Colonic mucosa (tissue), 4 donors: ENCODE measurements at places on chromosomes 7 and 10. TPM values are rescaled to one million over a fixed set of nuclear protein-coding genes. Genes with fewer than 3 reads are reported as not detected.
A peak's percentile ranks its signal among the peaks of the same experiment; 100 is the strongest.

FAM13C gene
- 2.5 TPM for total RNA-seq

- H3K4me1 ChIP-seq: no peaks in the 10 kb centered on the region
- no peaks in the 10 kb centered on the region for H3K36me3 ChIP-seq
- H3K27ac ChIP-seq: no peak overlapping the region
- DNase-seq: no peak
Observed at GRCh38 chr7:125412890-125413665, 483.5 kb upstream of the POT1 start.

SPDYE9 gene
- total RNA-seq: not detected

PRSS1 gene
- total RNA-seq: 41.2 TPM

DNA sequence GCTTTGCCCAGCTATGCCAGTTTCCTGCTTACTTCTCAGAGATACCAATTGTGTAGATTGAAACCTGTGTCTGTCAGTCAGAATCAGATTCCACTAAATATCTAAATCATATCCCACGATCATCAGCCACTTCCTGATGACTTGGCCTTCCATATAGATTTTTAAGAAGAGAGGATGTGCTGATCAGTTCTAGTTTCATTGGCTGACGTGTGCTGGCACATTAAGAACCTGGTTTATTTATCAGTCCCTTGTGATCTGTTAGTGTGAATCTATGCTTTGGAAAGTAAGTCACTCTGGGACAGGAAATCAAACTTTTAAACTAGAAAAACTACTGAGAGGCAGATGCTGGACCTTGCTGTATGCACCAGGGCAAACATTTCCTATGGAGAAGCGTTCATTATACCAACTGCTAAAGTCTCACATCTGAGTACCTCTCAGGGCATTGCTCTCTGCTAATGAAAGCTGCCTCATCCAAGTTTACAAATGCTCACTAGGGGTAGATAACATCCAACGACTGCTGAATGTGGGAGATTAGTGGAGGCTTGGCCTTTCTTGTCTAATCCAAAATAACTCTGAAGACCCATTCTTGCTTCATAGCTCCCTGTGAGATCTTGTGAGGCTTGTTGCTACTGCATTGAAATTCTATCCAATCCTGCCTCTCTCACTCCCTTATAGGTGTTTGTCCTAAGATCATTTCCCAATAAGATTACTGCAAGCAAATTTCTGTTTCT lies 109.1 kb downstream of the ARL4A start:
- no peak overlapping the region for H3K27ac ChIP-seq
- no peaks in the 10 kb centered on the region for H3K36me3 ChIP-seq
- no peak overlapping the region for H3K4me3 ChIP-seq

GRCh38 chr7:75892634-75893272 lies 13.9 kb downstream of the RHBDD2 start:
- H3K27me3 ChIP-seq: no peaks in the 10 kb centered on the region
- DNase-seq: no peak
- H3K4me1 ChIP-seq: no peaks in the 10 kb centered on the region
- H3K27ac ChIP-seq: no peak overlapping the region
- no peaks in the 10 kb centered on the region for H3K36me3 ChIP-seq

ZFAND2A gene
- 26.2 TPM for total RNA-seq

POM121L12 gene
- total RNA-seq: not detected

DNA sequence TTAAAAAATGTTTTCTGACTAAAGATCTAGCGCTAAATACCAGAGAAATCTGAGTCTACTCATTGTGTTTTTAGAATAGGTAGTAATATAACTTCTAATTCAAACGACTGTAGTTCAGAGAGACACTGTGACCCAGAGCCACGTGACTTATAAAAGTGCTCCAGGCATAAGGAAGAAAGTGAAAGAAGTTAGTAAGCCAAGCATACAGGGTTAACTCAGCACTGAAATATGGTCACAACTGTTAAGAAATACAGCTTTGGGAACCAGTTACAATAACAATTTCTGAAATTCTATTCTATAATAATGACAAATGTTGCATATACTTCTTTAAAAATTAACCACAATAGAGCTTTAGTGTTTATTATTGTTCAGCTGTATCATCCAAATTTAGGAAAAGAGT lies 119.1 kb downstream of the TFEC start:
- no peaks in the 10 kb centered on the region for H3K27me3 ChIP-seq
- H3K4me3 ChIP-seq: no peak overlapping the region
- no peak for DNase-seq

GOLGA7B gene
- 0.22 TPM for total RNA-seq

CLRN3 gene
- 110 TPM for total RNA-seq

GRCh38 chr10:44851881-44852280 lies 59.3 kb upstream of the TMEM72 start:
- no peaks in the 10 kb centered on the region for H3K36me3 ChIP-seq
- no peaks in the 10 kb centered on the region for H3K27me3 ChIP-seq
- H3K27ac ChIP-seq: no peak overlapping the region
- no peak for DNase-seq
- H3K4me1 ChIP-seq: no peaks in the 10 kb centered on the region
- H3K4me3 ChIP-seq: no peak overlapping the region

DNA sequence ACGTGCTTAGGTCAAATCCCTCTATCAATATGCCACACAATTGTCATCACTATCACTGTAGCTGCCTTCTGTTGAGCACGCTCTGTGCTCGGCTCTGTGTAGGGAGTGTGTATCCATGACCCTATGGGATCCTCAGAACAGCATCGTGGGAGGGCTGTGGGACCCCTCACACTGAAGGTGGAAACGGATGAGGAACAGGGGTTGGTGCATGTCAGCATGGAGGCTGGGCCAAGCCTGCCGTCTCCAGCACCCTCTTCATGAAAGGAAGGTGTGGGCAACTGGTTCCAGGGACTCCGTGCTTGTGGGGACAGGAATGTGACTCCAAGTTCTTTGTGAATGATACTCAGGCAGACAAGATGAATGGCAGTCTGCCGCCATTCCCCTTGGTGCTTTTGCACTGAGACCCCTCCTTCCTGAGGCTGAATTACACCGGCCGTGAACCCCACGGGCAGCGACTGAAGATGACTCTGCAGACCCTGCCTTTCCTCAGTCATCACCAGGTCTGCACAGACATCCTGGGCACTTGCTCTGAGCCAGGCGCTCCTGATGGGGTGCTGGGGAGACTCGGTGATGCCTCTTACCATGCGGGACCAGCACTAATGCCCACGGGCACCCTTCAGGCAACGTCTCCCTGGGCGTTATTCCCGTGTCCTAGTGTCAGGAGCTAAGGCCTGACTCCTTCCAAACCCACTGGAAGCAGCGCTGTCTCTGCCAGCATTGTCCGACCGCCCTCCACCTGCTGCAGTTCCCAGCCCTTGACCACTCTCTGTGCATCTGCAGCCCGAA lies 495.2 kb downstream of the TCERG1L start:
- H3K36me3 ChIP-seq: no peaks in the 10 kb centered on the region
- DNase-seq: no peak
- H3K27ac ChIP-seq: no peak overlapping the region
- H3K27me3 ChIP-seq: no peaks in the 10 kb centered on the region
- no peak overlapping the region for H3K4me3 ChIP-seq

AGAP4 gene
- total RNA-seq: 12.4 TPM

DNA sequence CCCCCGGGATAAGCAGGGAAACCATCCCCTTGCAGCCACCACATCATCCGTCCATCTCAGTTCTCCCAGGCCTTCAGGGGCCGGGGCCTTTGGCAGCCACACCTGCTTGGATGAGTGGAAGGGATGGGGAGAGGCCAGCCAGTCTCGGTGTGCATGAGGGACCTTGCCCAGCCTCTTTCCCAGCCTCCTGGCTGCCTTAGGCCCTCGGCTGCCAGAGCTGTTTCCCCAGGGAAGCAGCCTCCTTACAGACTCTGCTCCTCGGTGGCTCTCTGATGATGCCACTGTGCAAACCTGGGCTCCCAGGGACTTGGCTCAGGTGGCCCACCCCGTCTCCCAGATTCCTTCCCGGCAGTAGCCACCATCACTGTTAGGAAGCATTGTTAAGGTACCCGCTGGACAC lies 14.7 kb downstream of the FGF8 start:
- H3K27ac ChIP-seq: no peak overlapping the region
- DNase-seq: no peak
- H3K4me1 ChIP-seq: no peaks in the 10 kb centered on the region
- H3K36me3 ChIP-seq: no peaks in the 10 kb centered on the region
- H3K4me3 ChIP-seq: no peak overlapping the region

DNA sequence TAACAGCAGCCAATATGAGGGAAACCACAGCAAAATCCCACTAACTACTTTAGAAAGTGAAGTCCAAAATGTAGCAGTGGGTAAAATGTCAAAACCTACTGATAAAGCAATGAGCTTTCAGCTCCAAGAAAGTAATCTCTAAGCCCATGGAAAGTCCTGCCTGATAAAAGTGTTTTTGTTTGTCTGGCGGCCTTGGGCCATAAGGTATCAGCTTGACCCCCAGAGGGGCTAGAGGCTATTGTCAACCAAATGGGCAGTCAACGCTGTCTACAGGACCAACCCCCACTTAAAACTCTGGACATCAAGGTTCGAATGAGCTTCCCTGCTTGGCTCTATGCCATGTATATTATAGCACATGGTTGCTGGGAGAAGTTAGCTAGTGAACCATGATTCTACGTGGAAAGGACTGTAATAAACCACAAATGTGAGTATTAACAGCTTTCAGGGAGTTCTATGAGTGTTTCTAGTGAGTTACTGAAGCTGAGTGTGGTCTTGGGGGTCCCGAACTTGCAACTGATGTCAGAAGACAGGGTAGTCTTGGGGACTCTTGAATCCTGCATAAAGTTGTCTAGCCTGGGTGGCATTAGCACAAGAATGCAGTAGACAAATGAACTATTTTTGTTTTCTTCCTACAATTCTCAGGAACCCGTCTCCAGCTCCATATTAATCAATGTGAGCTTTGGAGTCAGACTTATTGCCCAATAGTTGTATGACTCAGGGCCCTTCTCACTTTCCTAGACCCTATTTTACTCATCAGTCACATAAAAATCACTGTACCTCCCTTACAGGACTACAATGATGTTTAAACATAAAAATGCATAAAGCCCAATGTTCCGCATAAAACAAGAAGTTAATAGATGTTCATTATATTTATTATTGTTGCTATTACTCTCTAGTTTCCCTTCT lies 164.9 kb downstream of the DGKI start:
- H3K4me3 ChIP-seq: no peak overlapping the region
- H3K27ac ChIP-seq: no peak overlapping the region
- no peak for DNase-seq
- H3K27me3 ChIP-seq: no peaks in the 10 kb centered on the region
- H3K36me3 ChIP-seq: no peaks in the 10 kb centered on the region

- H3K27me3 ChIP-seq: no peaks in the 10 kb centered on the region
- no peak for DNase-seq
- H3K4me3 ChIP-seq: no peak overlapping the region
- H3K36me3 ChIP-seq: no peaks in the 10 kb centered on the region
- H3K4me1 ChIP-seq: no peaks in the 10 kb centered on the region
- H3K27ac ChIP-seq: no peak overlapping the region
Observed at GRCh38 chr10:112698133-112698817, 251.3 kb downstream of the VTI1A start.

DNA sequence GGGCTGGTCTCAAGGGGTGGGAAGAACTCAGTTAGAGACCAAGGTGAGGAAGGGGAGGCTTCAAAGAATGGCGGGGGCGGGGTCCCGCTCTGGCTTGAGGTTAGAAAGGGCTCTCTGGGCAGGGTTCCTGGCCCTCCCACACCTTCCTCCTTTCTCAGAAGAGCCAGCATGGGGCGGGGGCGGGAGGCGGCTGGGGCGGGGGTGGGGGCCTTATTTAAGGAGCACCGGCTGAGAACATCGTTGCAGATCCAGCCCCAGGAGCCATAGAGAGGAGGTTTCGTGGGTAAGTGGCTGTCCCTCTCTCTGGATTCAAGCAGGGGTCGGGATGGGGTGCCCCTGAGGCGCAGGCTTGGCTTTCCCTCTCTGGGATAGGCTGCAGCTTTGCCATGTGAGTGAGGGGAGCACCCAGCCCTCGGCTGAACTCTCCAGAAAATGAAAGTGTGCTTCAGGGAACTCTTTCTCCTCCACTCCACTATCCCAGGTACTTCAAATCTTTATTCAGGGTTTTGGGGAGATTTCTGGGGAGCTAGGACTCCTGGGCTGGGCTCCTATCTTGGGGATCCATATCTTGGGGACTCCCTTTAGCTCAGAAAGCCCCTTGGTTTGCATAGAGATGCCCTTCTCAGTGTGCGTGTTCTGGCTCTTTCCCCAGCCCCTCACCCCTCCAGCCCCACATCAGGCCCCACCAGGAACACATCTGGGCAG lies 3.3 kb upstream of the CUEDC2 start:
- peak overlapping the region; percentile 47 for H3K27ac ChIP-seq
- H3K27me3 ChIP-seq: no peaks in the 10 kb centered on the region
- DNase-seq: no peak
- no peaks in the 10 kb centered on the region for H3K36me3 ChIP-seq
- no peak overlapping the region for H3K4me3 ChIP-seq

- H3K4me3 ChIP-seq: no peak overlapping the region
- H3K27ac ChIP-seq: no peak overlapping the region
- H3K27me3 ChIP-seq: no peaks in the 10 kb centered on the region
Observed at GRCh38 chr10:71660313-71660712, 59.3 kb downstream of the C10orf105 start.

DNA sequence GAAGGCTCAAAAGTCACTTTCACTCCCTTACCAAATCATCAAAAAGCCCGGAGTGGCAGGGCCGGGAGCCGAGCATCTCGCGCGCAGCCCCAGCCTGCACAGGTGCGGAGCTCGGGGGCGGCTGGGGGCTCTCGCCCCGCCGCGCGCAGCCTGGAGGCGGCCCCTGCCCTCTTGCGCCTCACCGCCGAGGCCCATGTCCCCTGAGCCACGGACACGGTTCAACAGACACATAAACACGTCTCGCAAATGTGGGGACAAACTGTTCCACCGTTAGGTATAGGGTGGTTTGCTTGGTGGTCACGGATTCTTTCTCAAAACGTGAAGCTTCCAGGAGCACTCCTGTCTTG lies 700 bp downstream of the GSAP start:
- H3K27ac ChIP-seq: peak overlapping the region; percentile 80
- peak overlapping the region; percentile 74 for H3K4me3 ChIP-seq
- H3K27me3 ChIP-seq: no peaks in the 10 kb centered on the region
- peak; percentile 28 for DNase-seq
- no peaks in the 10 kb centered on the region for H3K36me3 ChIP-seq

ADGRA1 gene
- not detected for total RNA-seq

DNA sequence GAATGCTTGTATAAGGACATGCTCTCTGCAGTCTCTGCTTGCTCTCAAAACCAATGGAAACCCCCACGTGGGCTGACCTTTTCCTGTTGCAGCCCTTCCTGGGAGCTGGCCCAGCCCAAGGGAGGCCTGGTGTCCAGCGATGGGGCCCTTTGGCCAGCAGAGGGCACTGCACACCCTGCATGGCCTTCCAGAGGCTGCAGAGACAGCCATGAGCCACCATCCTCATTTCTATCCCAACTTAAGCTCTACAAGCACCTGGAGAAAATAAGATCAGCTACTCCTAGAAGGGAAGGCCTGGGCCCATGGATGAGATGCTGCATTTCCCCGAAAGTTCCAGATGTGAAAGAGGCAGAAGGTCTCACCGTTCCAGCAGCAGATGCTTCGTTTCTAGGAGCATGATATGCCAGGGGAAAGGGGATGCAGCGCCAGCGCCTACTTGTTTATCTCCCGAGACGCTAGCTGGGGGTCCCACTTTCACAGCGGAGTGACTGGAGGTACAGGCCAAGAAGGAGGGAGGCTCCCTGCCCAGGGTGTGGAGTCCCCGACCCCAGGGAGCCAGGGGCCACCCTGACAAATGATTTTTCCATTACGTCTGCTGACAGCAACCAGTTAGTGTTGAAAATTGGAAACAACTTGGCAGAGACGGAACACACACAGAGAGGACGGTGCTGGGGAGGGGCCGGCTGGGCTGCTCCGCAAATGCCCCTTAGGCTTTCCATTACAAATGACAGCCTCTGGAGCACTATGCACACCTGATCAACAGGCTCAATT lies 106.4 kb downstream of the ZRANB1 start:
- peaks cover 5% of the 10 kb centered on the region for H3K4me1 ChIP-seq
- no peaks in the 10 kb centered on the region for H3K27me3 ChIP-seq
- no peak overlapping the region for H3K27ac ChIP-seq
- DNase-seq: peak; percentile 90
- no peaks in the 10 kb centered on the region for H3K36me3 ChIP-seq
